Left lung (tissue), 14 donors: ENCODE measurements at places on chromosomes 4 and X. TPM values are rescaled to one million over a fixed set of nuclear protein-coding genes. Genes with fewer than 3 reads are reported as not detected.

ZNF711 gene
- polyA plus RNA-seq: 81.9 TPM

GLRB gene
- polyA plus RNA-seq: 7.1 TPM

SHOX gene
- polyA plus RNA-seq: 0.13 TPM

FRG2 gene
- not detected for polyA plus RNA-seq

DNA sequence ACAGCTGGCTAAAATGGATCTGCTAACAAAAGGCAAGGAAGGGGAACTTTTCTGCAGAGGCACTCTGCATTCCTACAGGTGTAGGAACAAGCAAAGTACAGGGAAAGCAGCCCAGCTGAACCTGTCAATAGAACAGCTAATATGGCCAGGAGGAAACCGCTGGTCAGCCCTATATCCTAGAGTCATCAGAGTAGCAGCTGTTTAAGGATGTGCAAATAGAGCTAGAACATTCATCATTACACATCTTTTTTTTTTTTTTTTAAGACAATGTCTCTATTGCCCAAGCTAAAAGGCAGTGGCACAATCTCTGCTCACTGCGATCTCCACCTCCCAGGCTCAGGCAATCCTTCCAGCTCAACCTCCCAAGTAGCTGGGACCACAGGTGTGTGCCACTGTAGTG, 163.0 kb downstream of the BTC start:
- DNase-seq: no peak

GRCh38 chrX:18701621-18702361, 5.7 kb upstream of the PPEF1 start:
- DNase-seq: no peak

- no peak for DNase-seq
Measured at GRCh38 chr4:40043786-40044185, 12.9 kb upstream of the N4BP2 start.

GRCh38 chr4:154611833-154612232, 623 bp downstream of the FGG start:
- DNase-seq: no peak
